Activated T-cell treated with anti-CD3 and anti-CD28 coated beads, Interleukin-2, amount 50 U/mL, for 4 hours (primary cell): ENCODE measurements at places on chromosomes 7 and 10. TPM values are rescaled to one million over a fixed set of nuclear protein-coding genes. Genes with fewer than 3 reads are reported as not detected.

GRCh38 chr10:127450644-127451043, 98.5 kb upstream of the NPS start:
- DNase-seq: no peak

The ANKRD7 gene
- not detected for total RNA-seq

- DNase-seq: no peak
Measured at GRCh38 chr10:48981310-48981907, 41.8 kb upstream of the LRRC18 start.

The ADRB1 gene
- total RNA-seq: 0.05 TPM

DNA sequence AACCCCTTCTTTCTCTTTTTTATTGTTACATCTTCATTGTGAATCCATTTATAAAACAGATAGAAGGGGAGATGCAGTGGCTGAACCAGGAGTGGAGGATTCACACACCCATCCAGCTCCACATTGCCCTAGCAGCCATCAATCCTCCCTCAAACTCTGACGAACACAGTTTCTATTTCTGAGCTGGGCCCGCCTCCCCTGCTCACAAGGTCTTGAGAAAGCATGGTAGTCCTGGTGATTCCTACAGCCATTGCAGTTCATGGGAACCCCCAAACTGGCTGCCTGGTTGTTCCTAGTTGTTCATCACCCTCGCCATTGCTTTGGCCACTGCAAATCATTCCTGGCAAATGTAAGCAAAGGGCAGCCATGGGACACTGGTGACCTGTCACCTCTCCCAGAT, 258.5 kb upstream of the AOAH start:
- no peak for DNase-seq

The ITGA8 gene
- not detected for total RNA-seq

DNA sequence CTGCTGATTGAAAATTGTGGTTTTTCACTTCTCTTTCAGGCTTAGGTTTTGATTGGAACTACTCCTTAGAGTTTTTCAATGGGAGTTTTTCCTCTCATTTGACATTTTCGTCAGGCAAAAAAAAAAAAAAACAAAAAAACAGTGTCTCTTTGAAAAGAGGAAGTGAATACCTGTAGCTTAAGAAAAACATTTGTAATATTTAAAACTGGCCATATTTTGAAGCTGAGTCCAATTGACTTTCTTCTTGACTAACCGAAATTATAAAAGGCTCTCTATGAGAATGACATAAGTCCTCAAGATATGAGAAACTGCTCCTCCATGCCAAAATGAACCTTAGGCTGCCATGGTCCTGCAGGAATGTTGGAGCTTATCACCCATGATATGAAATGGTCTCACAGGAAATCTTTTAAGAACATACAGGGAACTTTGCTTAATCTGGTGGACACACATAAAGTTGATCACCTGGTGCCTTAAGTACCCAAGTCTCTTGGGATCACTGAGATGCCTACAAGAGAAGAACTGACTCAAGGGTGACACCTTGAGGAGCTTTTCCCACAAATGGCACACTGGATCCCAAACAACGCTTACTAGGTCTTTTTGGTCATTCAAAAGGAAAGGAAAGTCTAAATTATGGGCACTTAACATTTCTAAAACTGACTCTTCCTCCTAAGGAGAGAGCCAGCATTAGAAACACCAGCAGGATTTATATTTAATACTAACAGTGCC, 263.4 kb downstream of the CDC14C start:
- DNase-seq: no peak

- DNase-seq: no peak
Measured at GRCh38 chr7:110664803-110665202, 426.1 kb upstream of the LRRN3 start.

- no peak for DNase-seq
Measured at GRCh38 chr10:88064608-88065382, 201.4 kb downstream of the PTEN start.

GRCh38 chr7:78261302-78261701, 462.7 kb downstream of the PHTF2 start:
- DNase-seq: no peak

DNA sequence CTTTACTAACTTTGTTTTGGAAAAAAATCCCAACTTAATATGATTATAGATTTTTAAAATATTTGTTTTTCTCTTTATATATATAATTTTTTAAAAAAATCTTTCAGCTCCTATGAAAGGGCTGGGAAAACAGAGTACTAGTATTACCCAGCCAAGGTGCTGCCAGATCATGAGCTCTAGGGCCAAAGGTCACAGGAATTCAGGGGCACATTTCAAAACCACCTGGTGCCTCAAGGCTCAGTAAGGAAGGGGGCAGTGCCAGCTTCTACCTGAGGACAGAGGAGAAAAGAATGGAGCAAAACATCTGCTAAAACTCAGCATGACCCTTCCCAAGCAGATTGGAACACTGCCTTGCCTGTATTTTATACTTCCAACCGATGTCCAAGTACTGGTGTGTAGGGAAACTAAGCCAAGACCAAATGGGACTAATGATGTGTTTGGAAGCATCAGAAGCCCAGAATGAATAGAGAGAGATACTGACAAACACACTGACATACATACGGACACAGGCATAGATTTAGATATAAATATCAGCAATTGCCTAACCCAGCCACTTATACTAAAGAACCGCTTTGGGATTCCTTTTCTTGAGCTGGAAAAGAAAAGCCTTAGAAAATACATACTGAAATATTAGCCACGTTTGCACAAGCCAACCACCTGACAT, 667.3 kb downstream of the PARD3 start:
- DNase-seq: no peak

The CALML3 gene
- not detected for total RNA-seq

DNA sequence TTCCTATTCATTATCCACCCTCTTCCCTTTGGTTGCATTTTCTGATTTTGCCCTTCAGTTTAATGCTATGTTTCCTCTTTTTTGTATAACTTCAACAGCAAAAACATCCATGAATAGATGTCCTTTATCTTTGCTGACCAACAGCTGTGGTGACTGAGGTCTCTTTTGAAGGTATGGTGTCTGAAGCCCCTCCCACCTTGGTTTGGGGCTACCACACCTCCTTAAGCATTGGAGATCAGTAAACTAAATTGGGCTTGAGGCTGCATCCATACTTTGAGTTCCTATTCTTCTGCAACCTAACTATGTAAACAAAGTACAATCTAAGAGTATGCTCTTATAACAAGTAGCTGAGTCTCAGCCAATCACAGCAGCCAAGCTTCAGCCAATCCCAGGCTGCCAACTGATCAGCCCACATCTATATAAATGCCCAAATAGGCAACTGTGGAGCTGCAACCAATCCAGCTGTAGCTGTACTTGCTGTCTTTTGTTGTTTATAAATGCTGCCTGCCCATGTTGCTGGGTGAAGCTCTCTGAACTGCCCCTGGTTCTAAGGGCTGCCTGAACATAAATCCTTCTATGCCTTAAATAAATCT, 69.4 kb upstream of the PDLIM1 start:
- DNase-seq: no peak

- DNase-seq: no peak
Measured at GRCh38 chr10:100636848-100637553, 101.3 kb downstream of the HIF1AN start.

DNA sequence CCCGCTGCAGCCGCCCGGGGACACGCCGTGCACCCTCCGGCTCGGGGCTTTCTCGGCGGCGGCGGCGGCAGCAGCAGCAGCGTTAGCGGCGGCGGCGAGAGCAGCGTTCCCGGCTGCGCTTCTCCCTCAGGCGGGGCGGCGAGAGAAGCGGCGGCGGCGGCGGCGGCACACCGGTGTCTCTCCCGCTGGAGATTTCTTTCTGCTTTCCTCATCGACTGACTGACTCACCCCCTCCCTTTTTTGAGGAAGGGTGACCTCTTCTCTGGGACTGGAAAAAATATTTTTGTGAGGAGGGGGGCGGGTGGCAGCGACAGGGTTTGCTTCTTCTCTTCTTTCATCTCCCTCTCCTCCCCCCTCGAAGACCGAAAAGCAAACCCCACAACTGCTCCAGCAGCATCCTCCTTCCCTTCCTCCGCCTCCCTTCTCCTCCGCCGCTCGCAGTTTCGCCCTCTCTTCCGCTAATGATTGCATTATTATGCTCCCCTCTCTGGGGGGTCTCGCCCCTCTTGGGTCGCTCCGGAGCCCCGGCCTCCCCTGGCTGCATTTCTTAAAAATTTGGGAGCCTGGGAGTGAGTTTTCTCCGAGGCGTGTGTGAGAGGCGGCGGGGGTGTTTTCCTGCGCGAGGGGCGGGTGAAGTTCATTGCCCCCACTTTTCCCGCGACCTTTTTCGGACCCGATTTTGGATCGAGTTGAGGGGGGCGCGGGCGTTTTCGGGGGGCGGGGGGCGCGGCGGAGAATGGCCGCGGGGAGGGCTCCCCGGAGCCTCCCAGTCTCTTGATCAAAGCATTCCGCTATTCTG, 411 bp downstream of the AUTS2 start:
- no peak for DNase-seq

GRCh38 chr7:128398016-128398840, 11.6 kb downstream of the IMPDH1 start:
- peak; percentile 35 for DNase-seq

DNA sequence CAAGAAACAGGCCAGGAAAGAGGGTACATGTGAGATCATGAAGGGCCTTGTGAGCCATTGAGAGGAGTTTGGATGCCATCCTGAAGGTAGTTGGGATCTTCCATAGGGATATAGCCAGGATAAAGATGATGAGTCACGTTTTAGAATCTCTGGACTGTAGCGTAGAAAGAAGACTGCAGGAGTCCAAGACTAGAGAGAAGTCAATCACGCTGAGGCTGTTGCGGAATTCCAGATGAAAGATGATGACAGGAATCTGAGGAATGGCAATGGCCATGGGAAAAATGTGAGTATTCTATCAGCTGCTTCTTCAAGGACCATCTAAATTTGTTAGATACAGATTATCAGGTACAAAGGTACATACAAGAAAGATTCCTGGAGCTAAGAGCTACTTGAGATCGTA, 711.3 kb downstream of the GRM8 start:
- no peak for DNase-seq

DNA sequence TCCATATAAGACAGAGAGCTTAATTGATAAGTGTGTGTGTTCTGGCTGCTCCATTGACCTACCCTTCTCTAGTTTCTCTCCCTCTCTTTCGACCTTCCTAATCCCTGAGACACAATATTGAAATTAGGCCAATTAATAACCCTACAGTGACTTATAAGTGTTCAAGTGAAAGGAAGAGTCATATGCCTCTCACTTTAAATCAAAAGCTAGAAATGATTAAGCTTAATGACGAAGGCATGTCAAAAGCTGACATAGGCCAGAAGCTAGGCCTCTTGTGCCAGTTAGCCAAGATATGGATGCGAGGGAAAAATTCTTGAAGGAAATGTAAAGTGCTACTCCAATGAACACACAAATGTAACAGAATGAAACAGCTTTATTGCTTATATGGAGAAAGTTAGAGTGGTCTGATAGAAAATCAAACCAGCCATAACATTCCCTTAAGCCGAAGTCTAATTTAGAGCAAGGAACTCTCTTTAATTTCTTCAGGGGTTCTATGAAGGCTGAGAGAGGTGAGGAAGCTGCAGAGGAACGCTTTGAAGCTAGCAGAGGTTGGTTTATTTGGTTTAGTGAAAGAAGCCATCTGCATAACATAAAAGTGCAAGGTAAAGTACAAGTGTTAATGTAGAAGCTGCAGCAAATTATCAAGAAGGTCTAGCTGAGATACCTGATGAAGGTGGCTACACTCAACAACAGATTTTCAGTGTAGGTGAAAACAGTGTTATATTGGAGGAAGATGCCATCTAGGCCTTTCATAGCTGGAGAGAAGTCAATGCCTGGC, 53.8 kb downstream of the ST7 start:
- no peak for DNase-seq

GRCh38 chr10:11876324-11876723, 53.2 kb downstream of the PROSER2 start:
- no peak for DNase-seq

DNA sequence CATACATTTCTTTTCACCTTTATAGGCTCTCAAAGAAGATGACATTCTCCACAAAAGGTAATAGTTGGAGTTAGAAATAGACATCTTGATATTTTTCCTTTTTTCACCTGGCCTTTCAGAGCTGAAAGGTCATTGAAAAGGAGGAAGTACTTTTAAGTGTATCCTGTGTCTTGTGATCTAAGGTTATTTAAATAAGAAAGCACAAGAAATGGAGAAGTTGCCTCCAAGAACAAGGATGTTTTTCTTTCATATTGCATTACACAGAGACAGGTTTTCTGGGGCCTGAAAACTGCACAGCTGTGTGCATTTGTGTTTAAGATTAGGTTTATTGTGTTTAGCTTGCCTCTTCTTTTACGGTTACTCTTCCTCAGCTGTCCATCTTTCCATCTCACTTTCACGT, 103.4 kb upstream of the SEMA3D start:
- DNase-seq: no peak

The MMP21 gene
- total RNA-seq: not detected

The KBTBD2 gene
- 16.4 TPM for total RNA-seq

DNA sequence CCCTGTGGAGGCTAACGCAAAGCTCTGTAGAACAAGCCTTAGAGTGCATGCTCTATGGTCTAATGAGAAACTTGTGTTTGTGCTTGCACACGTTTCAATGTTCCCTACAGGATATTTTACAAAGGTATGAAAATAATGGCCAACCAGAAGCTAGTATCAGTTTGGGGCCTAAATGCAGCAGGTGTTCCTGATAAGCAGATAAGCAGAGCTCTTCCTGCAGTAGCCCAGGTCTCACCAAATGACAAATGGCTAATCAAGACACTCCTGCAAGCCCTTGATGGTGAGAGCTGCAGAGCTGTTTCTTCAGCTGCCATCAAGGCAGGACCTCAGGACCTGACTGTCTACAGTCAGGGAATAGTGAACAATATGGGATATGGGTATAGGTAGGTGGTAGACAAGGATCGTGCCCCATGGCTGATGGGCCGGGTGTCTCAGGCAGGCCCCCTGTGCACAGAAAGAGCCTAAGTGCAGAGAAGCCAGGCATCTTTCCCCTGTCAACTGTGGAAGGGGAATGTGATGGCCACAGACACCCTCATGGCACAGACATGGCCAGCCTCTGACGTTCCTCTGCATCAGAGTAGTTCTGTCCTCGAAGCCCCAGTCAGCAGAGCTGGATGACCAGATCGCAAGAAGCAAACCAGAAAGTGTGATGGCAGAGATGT, 23.2 kb upstream of the RASSF4 start:
- DNase-seq: no peak

The TMEM273 gene
- 96.4 TPM for total RNA-seq

The PRRT4 gene
- 0.49 TPM for total RNA-seq

- no peak for DNase-seq
Measured at GRCh38 chr7:151039850-151040548, 8.3 kb upstream of the ASIC3 start.

GRCh38 chr7:119228482-119228881, 1004.0 kb downstream of the ANKRD7 start:
- DNase-seq: no peak

DNA sequence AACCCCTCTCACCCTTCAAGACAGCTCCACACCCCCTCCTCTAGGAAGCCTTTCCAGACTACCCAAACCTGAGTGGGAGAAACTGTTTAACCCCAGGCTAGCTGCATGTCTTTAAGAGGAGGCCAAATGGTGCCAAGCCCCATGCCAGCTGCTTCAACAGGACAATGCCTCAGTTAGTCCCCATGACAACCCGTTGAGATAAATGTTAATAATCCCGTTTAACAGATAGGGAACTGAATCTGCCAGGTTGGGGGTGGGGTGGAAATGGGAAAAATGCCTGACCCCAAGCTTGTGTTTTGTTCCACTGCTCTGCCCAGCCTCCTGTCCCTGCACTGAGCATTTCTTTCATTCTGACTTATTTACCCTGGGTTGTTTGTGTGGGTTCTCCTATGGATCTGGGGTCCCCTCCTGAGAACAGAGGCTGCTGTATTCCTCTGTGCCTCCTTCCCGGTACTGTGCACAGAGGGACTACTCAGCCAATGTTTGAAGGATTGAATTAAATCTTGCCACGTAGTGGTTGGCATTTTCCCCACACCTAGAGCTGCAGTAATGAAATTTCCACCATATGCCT, 452.6 kb upstream of the ZMIZ1 start:
- no peak for DNase-seq
